ENCODE measurements at places on chromosomes 2 and 18. TPM values are rescaled to one million over a fixed set of nuclear protein-coding genes. Genes with fewer than 3 reads are reported as not detected.

NTSR2 gene
- total RNA-seq: not detected

MYO1B gene
- 157 TPM for total RNA-seq

TTR gene
- total RNA-seq: not detected

SLC23A3 gene
- 1.0 TPM for total RNA-seq

CIB4 gene
- total RNA-seq: not detected

MOCOS gene
- 12.0 TPM for total RNA-seq

RUFY4 gene
- total RNA-seq: not detected

LRP1B gene
- 4.3 TPM for total RNA-seq

HPCAL1 gene
- total RNA-seq: 64.9 TPM

SERPINB11 gene
- not detected for total RNA-seq

EMILIN1 gene
- total RNA-seq: 0.69 TPM

SLC4A3 gene
- total RNA-seq: 3.5 TPM

Measured in renal cortical epithelial cell (primary cell).